ENCODE measurements at places on chromosomes 7 and 10.
A peak's percentile ranks its signal among the peaks of the same experiment; 100 is the strongest.

GRCh38 chr10:31602541-31603234 lies 283.7 kb downstream of the ZEB1 start:
- no peak for DNase-seq

DNA sequence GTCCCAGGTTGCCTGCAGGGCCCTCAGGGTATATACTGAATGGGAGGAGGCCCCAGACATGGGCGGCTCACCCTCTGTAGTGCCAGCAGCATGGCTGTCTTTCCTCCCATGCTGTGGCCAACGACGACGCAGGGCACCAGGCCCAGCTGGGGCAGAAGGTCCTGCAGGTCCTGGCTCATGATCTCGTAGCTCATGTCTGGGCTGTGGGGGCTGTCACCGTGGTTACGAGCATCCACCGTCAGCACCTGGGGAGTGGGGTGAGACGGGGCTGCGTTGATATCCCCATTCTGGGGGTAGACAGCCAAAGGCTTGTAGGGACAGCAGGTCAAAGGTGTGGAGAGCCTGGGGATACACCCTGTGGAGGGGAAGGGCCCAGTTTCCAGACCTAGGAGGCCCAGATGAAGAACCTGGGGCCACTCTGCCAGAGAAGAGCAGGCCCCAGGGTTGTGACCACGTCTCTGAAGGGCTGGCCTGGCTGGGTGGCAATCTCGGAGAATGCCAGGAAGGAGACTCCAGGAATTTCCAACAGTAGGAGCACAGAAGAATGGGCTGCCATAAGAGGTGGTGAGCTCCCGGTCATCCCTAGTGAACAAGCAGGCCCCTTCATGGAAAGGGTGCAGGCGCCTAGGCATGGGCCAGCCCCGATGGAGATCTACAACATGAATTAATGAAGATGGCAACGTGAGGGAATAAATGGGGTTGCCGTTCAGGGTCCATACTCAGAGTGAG lies 947 bp downstream of the ABHD11 start:
- DNase-seq, result no peak

- no peak for DNase-seq
Measured at GRCh38 chr10:112471878-112472487, 25.0 kb downstream of the VTI1A start.

GRCh38 chr7:26949319-26949718 lies 84.9 kb upstream of the SKAP2 start:
- no peak for DNase-seq

- peak; percentile 34 for DNase-seq
Measured at GRCh38 chr10:6072215-6072934, 10.2 kb upstream of the IL2RA start.

- DNase-seq, result no peak
Measured at GRCh38 chr10:22770270-22770669, 55.9 kb upstream of the PIP4K2A start.

GRCh38 chr10:128095027-128095752 lies 31.0 kb downstream of the MKI67 start:
- DNase-seq, result no peak

DNA sequence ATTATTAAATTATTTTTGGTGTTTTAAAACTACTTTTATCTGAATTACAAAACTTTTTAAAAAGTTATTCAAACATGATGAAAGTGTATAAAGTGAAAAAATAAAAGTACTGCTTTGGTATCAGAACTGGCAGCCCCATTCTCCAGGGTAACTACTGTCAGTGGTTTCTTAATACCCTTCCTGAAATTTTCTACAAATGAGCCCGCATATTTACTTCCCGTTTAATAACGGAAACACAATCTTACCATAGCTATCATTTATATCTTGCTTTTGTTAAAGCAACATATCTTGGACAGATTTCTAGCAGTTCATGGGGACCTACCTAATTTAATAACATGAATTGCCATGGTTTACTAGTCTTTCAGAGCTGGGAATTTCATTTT lies 249.9 kb downstream of the RNLS start:
- no peak for DNase-seq

GRCh38 chr7:31054608-31055278 lies 2.6 kb downstream of the ADCYAP1R1 start:
- DNase-seq, result no peak
